ENCODE measurements at places on chromosomes 4 and X. TPM values are rescaled to one million over a fixed set of nuclear protein-coding genes. Genes with fewer than 3 reads are reported as not detected.

- peak; percentile 10 for DNase-seq
Measured at GRCh38 chrX:41518841-41519220, 71.7 kb downstream of the NYX start.

- DNase-seq = peak; percentile 8
Measured at GRCh38 chrX:120499301-120500072, 30.4 kb upstream of the LAMP2 start.

GRCh38 chr4:123319639-123320038 is 77.0 kb upstream of the SPRY1 start:
- DNase-seq = no peak

GRCh38 chrX:9955506-9955905 is 11.7 kb upstream of the CLDN34 start:
- peak; percentile 51 for DNase-seq

DNA sequence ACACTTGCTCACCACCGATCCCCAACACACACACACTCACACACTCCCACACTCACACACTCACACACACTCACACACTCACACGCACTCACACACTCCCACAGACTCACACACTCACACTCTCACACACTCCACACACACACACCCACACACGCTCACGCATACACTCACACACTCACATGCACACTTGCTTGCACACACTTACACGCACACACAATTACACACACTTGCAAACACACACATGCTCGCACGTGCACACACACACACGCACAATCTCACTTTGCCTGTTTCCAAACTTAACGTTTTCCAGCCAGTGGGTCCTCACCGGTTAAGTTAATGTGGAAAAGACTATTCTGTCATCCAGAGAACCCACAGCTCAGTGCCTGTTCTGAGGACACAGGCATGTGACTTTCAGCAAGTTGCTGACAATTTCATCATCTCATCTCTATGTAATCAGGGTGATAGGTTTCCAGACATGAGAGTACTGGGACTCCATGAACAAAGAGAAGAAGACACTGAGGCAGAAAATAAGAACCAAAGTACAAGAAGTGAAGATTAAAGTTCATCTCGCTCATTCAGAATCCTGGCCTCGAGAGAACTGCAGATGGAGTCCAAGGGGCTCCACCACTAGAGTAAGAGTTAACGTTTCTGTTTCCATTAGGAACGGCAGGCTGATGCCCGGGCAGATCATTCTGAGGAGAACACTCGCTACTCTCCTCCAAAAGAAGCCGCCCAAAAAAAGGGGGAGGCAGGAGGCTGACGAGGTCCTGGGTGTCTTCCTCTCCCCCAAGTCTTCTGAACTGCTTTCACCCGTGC is 153.2 kb upstream of the FRG1 start:
- DNase-seq = no peak

DNA sequence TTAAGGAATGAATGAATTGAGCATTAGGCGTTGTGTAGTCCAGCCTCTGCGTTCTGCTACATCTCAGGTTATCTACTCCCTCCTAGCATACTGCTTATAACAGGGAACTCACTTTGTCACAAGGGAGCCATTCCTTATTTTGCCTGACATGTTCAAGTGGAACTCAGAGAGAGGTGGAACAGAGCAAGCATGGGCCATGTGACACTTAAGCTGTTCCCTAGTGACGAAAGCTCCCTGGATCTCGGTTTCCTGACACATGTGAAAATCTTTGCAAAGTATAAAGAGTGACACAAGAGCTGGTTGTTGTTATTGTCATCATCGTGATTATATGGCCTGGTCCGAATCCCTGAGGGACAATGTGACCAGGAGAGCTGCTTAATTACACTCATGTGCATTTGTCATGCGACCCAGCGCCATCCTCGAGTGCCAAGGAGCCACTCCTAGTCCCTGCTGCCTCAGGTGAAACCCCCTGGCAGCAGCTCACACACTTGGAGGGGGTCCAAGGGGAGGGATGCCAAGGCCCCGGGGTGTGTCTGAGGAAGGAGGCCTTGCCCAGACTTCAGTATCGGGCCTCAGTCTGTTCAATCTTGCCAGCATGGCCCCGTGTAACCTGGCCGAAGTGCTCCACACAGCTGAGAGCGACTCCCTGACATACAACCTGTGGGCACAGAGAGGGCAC is 98.5 kb upstream of the MAP3K15 start:
- no peak for DNase-seq

HS6ST2 gene
- total RNA-seq = not detected

MAGEE2 gene
- not detected for total RNA-seq

IL1RAPL1 gene
- 1.3 TPM for total RNA-seq

SNX12 gene
- 61.5 TPM for total RNA-seq

Data from fibroblast of villous mesenchyme (primary cell).